ENCODE measurements at places on chromosomes 11 and 22.

GRCh38 chr22:43222262-43222661 is 35.3 kb upstream of the TTLL12 start:
- no peak for DNase-seq

- DNase-seq = no peak
Observed at GRCh38 chr11:101348786-101349185, 219.2 kb upstream of the PGR start.

DNA sequence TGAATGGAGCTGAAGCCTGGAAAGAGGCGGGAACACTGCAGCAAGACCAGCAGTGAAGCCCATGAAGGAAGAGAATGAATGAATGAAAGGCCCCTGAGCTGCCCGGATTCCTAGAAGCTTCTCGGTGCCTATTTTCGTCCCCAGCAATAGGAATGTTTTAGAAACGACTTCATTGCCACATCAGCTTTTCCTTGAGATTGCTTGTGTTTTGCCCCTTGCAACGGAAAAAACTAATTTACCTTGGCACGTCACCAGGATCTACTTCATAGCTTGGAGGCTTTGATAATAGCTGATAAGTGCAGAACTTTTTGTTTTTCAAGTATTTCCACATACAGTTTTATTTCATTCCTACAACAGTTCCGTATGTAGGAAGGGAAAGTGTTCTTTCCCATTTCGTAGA is 248.9 kb upstream of the NARS2 start:
- no peak for DNase-seq

DNA sequence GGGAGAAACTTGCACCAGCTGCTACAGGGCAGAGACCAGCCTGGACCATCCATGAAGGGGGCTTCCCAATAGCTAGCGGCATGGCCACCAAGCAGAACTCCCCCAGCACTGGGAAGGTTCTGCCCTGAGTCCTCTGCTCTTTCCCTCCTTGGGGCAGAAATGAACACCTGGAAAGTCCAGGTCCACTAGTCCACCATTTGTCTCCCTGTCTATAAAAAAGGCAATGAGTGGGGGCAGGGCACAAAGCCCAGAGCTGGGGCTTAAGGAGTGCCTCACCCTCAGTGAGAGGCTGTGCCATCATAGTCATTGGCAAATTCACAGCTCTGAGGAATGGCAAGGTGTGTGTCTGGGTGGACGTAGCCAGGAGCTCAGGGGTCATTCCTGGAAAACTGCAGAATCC is 420.3 kb downstream of the SOX6 start:
- no peak for DNase-seq

GRCh38 chr11:102653744-102654291 is 28.7 kb upstream of the MMP20 start:
- no peak for DNase-seq

GRCh38 chr22:37098976-37099591 is 10.4 kb downstream of the TMPRSS6 start:
- DNase-seq = no peak

DNA sequence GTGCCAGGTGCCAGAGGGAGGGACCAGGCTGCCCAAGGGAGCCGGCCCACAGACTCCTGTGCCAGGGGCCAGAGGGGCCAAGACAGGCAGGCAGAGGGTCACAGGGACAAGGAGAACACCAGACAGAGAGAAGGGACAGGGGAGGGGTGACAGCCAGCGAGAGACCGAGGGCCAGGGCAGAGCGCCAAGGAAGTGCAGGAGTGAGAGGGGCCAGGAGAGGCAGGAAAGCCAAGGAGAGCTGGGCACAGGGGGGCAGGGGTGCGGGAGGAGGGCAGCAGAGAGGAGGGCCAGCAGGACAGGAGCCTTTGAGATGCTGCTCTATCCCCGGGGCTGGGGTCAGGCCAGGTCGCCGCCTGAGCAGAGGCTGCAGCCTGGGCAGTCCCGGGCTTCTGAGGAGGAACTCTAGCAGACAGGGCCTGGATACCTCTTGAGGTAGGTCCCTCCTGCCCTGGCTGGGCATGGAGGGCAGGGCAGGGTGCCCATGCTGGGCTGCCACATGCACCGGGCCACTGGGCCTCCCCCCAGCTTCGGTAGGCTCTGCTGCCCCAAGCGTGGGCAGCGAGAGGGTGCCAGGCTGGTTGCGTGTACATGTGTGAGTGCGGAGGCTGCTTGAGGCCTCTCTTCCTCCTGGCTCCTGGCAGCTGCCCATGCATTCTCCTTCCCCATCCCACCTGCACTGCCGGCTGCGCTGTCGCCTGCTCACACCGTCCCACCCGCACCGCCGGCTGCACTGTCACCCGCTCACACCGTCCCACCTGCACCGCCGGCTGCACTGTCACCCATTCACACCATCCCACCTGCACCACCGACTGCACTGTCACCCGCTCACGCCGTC is 12.2 kb downstream of the LSP1 start:
- DNase-seq = no peak

GRCh38 chr11:133134314-133135173 is 397.8 kb downstream of the OPCML start:
- no peak for DNase-seq

DNA sequence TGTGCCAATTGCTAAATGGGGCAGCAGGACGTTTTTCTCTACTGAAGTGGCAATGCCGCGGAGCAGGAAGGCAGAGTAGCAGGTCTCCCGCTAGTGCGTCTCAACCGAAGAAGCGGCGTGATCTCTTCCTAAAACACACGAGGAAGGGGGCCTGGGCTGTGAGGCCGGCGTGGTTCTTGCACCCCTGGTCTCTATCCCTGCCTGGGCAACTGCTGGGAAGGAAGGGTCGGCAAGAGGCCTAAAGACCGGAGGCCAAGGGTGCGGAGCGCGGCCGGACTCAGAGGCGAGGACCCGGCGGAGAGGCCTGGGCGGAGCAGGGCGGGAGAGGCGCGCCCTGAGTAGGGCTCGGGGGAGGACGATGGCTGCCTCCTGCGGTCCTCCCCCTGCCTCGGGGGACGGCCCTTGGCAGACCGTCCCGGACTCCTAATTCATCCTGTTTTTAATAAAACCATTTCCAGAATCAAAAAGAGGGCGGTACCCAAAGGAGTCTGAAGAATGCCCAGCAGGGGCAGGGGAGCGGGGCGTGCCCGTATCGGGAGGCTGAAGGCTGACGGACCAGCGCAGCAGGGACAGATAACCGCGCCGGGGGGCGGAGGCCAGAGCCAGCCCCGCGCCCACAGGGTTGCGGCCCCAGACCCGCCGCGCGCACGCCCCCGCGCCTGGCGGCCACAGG is 572 bp upstream of the APLP2 start:
- DNase-seq = no peak

All from stimulated activated CD4-positive, alpha-beta T cell treated with anti-CD3 and anti-CD28 coated beads, Interleukin-1b, Interleukin-23, amount 100 ng/mL, for 1 hour (primary cell).